Stromal cell of bone marrow (primary cell): ENCODE measurements at places on chromosomes 5 and 9.

GRCh38 chr5:107381189-107381856 is 289.4 kb downstream of the EFNA5 start:
- no peak for DNase-seq

DNA sequence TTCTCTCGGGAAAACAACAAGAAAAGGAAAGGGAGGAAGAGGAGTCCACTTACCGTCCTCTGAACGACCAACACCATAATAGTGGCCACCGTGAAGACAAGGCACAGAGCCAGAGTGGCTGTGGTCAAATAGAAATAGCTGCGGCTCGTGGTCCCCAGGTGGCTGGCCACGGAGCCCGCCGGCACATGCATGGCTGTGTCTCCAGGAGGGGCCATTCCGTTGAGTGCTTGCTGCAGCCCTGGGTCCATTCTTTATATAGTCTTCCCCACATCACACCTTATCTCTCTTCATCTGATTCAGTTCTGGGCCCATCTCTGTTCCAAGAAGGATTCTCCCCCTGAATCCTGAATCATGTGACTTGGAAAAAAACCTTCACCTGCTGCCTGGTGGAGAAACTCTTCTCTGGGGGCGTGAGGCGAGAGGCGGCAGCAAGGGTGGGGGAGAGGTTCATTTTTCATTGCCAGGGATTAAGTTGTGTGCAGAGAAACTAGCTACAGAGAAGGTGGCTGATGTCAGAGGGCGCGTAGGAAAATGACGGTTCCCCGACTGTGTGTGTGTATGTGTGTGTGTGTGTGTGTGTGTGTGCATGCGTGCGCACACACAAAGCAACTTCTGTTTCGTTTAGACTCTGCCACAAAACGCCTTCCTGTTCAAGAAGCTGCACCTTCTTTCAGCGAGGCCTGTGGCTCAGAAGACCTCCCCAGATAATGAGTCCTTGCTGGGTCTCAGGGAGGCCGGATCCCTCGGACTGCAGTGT is at the start of gene TNFSF8:
TNFSF8 (minus strand) TSS at position 536 of the 757 bp plus-strand sequence; CDS start at position 248, 288 bp downstream.
- DNase-seq, result no peak

DNA sequence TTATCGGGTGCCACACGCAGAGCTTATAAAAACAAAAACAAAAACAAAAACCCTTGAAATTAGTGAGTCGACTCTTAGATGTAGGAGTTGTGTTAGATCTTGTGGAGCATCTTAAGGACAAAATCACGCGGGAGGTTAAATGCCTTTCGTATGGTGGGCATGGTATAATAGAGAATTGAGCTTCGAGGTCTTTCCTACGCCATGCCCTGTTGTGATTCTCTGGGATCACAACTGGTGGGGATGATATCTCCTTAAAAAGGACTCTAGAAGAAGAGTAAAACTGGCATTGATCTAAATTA is 773 bp upstream of the ELL2 start:
- no peak for DNase-seq

DNA sequence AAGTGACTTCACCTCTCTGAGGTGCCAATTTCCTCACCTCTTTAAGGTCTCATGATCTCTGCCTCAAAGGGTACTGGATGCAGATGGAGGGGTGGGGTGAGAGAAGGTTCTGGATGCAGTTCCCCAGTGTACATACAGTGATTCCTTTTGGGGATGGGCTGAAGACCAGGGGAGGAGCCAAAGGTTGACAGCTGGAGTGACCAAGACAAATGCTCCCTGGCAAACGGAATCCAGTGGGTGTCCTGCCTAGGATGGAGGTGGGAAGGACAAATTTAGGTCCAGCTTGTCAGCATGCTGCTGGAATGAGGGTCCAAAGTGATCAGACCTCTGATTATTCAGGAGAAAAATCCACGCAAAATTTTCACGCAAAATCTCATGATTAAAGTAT is 7.3 kb upstream of the LMX1B start:
- no peak for DNase-seq

GRCh38 chr5:72180925-72181324 is 73.7 kb downstream of the MAP1B start:
- no peak for DNase-seq

- DNase-seq, result no peak
These were observed 481.2 kb downstream of the ACTL7B start for GRCh38 chr9:108374626-108375025.

DNA sequence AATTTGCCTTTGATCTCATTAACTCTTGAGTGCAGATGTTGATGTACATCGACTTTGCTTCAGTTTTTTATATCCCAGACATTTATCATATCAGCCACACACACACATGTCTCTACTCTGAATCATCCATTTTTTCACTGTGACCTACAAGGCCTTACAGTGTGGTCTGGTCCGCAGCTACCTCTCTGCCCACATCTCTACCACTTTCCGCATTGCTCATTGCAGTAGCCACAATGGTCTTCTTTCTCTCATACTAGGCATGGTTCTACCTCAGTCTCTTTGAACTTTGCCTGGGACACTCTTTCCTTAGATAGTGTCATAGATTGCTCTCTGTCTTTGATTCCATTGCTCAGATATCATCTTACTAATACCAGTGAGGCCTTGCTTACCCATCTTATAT is 87.9 kb upstream of the FSD1L start:
- no peak for DNase-seq

- peak; percentile 38 for DNase-seq
These were observed 302.9 kb upstream of the PAPPA start for GRCh38 chr9:115850548-115851304.

DNA sequence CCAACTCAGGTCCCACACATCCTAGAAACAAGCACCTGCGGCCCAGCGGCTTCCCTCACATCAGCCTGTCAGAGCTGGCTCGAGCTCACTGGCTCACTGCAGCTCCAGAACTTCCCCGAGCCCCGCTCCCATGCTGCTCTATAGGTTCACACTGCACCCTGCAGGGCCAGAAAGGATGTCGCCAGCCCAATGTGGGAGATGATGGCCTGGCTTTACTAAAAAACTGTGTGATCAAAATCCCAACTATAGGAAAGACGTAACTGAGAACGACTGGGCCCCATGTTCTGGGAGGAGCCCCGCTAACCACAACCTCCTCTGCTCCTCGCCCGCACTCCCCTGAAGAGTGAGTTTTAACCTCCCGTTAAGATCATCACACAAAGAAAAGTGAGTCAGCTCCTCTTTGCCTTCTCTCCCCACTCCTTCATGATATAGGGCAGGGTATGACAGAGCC is 4.6 kb downstream of the SURF4 start:
- DNase-seq, result no peak

GRCh38 chr9:121529237-121529987 is 29.8 kb upstream of the GGTA1 start:
- peak; percentile 93 for DNase-seq

- no peak for DNase-seq
These were observed 241.4 kb upstream of the IL12B start for GRCh38 chr5:159571501-159572244.

DNA sequence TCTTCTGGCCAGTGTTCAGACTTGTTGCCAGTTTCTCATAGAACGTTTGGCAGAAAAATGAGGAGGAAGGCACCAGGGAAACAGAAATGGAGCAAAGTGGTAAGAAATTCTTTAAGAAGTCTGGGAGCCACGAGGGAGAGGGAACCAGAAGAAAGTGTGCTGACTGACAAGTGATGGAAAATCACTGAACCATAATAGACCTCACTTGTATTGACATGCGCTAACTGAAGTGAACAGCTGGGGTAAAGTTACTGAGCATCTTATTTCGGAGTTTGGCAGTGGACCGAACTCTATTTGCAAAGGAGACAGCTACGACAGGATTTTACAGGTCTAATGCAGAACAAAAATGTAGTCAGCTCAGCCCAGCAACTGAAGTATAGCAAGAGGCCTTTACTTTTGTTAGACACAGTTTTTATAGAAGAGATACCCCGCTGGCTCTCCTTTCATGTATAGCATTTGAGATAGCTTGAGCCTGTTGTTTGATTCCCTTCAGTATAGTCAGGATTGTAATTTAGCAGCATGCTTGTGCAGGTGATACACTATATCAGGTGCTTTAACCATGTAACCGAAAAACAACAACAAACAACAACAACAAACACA is 53.6 kb downstream of the HMHB1 start:
- DNase-seq, result no peak

- DNase-seq, result no peak
These were observed 21.6 kb downstream of the SSBP2 start for GRCh38 chr5:81729276-81729675.

- DNase-seq, result no peak
These were observed 31.8 kb upstream of the FRRS1L start for GRCh38 chr9:109198736-109199382.

- DNase-seq, result no peak
These were observed 569.1 kb downstream of the ACTL7B start for GRCh38 chr9:108286638-108287206.

- no peak for DNase-seq
These were observed 398.8 kb downstream of the ZSWIM6 start for GRCh38 chr5:61730866-61731265.

- no peak for DNase-seq
These were observed 16.9 kb downstream of the CKMT2 start for GRCh38 chr5:81250004-81250403.

GRCh38 chr9:21434202-21435014 is 5.8 kb upstream of the IFNA1 start:
- DNase-seq, result peak; percentile 35

DNA sequence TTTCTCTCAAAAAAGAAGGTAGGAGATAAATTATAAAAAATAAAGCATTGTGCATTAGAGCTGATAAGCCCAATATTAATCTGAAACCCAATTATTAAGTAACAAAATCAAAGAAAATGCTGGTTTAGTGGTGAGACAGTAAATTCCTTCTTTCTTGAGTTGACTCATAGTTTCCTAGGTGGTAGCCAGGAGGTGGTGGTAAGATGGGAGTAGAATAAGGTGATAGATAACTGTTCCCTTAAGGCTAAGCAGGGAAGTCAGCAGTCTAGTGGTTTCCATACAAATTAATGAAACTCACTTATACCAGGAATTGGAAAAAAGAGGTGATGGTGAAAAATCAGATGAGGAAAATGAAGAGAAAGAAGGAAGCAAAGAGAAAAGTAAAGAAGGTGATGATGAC is 23.2 kb downstream of the LYSMD3 start:
- DNase-seq, result no peak

- DNase-seq, result no peak
These were observed 119.9 kb upstream of the BOD1 start for GRCh38 chr5:173736374-173736773.

- DNase-seq, result no peak
These were observed 51.3 kb downstream of the TNFSF15 start for GRCh38 chr9:114754581-114754980.

DNA sequence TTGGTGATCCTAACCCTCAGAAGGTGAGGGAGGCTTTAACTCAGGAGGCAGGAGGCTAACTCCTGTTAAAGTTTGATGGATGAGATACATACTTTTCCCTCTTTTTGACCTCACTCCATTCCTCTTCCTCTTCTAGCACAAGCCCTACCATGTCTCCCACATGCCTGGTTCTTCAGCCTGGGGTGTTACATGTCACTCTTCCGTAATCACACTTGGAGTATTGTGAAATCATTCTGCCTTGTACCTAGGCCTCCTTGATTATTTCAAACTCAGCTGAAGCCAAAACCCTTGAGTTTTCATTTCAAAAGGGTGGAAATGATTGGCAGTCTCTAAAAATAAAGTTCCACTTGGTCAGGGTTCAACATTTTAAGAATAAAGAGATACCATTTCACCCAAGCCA is 1.8 kb downstream of the PLAC8L1 start:
- DNase-seq, result no peak

- DNase-seq, result no peak
These were observed 21.7 kb upstream of the RNF130 start for GRCh38 chr5:180093241-180093640.

DNA sequence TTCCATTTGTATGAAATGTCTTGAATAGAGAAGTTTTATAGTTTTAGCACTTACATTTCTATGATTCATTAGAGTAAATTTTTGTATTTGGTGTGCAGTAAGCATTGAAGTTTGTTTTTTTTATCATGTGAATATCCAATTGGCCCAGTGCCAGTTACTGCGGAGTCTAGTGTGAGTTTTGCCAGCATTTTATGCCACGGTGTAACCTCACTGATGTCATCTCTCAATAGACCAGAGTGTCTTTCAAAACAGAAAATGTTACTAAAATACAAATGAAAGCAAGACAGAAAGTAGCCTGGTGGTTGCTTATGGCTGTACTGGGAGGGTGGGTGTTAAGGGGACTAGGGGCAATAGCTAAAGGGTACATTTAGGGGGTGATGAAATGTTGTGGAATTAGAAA is 62.8 kb downstream of the IPPK start:
- DNase-seq, result peak; percentile 65

DNA sequence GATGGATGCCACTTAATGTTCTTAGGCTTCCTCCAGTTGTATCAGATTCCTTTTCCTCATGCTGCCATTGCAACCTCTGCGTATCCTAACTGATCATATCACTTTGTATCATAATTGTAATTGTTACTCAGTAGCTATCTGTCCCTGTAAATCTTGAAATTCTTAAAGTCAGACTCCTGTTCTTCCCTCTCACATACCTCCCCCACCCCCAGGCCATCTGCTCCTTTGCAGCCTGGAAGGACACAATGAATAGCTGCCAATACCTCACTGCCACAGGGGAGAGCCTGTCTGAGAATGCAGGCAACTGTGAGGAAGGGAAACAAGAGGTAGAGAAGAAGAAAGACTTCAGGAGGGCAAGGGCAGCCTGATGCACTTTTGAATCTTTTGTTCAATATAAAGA is 228.5 kb downstream of the ENC1 start:
- DNase-seq, result no peak

- DNase-seq, result peak; percentile 41
These were observed 32.0 kb upstream of the TTLL11 start for GRCh38 chr9:122125158-122125508.

DNA sequence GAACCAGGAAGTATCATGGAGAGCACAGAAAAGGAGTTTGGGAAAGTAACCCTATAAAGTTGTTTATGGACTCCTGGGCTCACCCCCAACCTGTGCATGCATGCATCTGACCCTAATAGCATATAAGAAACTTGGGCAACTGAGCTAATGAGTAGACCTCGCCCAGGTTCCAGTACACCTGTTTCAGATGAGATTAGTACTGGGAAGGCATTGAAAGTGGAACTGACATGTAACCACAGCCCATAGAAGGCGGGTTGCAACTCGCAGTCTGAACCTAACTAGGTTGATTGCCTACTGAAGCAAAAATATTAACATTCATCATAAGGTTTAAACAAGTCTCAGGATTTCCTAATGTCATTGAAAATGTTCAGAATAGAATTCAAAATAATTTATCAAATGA is 87.0 kb downstream of the WNK2 start:
- no peak for DNase-seq

DNA sequence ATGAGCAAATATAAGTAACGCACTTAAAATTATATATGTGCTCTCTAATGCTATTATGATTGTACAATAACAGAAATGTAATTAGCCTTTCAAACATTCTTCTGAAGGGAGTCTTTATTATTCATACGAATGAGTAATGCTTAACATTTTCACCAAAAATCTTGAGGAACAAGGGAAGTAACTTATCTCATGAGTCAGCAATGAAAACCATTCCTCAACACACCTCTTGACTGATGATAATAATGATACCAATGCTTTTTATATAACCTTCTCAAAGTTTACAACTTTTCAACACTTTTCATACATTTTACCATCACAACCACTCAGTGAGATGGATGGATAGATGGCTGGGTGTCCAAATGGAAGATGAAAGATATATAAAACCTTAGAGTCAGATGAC is 369.3 kb downstream of the BNC2 start:
- peak; percentile 30 for DNase-seq
